ENCODE measurements at places on chromosomes 11 and 22.
A peak's percentile ranks its signal among the peaks of the same experiment; 100 is the strongest.

GRCh38 chr11:111334532-111335502 is 36.5 kb downstream of the POU2AF3 start:
- DNase-seq, result no peak

GRCh38 chr11:115892016-115892415 is 387.8 kb upstream of the CADM1 start:
- no peak for DNase-seq

DNA sequence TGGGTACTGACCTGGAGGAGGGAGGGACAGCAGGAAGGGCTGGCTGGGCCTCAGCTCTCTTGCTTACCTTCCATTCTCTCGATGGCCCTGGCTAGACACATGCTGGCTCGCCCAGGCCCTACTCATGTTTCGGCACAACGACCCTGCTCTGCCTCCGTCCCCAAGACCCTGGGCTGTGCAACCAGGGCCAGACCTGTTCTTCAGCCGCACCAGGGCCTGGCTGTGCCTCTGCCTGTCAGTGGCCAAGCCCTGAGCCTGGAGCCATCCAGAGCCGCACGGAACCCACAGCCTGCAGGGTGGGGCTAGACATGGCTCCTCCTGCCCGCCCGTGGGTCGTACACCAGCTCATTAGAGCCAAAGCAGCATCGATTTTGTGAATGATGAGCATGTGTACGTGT is 47.5 kb downstream of the RTN4R start:
- DNase-seq, result no peak

DNA sequence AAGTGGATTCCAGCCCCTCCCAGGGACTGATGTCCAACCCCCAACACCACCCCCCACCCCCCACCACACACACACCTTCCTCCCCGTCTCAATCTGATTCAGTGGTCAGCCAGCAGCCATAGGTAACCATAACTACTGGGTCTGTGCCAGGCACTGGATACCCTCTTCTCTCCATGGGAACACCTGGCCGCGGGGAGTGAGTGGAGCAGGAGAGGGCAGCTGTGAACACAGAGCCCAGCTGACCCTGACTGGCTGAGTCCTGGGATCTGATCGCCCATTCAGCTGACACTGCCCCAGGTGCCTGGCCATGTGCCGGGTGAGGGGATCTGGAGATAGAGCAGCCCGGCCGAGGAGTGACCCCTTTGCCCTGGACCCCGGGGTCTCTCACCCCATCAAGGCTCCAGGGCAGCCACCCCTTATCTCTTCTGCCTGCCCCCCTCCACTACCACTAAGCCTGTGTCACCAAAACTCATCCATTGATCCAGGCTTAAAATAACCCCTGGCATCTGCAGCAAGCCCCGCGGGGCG is 2.6 kb upstream of the SHISA8 start:
- DNase-seq, result no peak

DNA sequence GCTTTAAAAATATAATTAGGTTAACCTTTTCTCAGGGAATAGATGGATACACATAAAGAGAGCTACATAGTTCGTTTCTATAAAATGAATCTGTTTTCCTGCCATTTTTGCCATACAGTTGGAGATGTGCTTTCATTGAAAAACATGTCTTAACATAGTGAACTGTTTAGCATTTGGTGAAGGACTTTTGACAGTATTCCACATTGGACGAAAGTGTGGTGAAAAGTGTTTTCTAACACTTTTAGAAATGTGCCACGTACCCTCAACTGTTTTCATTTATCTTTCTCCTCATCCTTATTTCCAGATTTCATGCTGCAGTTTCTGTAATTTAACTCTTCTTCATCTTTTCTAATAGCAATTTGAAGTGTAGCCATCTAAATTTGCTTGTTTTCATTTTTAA is 249.1 kb upstream of the MTNR1B start:
- DNase-seq, result no peak

GRCh38 chr11:34447044-34447443 is 8.3 kb downstream of the CAT start:
- DNase-seq, result no peak

GRCh38 chr11:1757861-1758610 is 5.7 kb downstream of the CTSD start:
- peak; percentile 47 for DNase-seq

GRCh38 chr22:25655371-25655935 is 86.5 kb upstream of the MYO18B start:
- DNase-seq, result no peak

GRCh38 chr22:49600891-49601431 is 226.7 kb downstream of the BRD1 start:
- no peak for DNase-seq

- DNase-seq, result no peak
These were observed 11.0 kb downstream of the OSBPL5 start for GRCh38 chr11:3154001-3154599.

DNA sequence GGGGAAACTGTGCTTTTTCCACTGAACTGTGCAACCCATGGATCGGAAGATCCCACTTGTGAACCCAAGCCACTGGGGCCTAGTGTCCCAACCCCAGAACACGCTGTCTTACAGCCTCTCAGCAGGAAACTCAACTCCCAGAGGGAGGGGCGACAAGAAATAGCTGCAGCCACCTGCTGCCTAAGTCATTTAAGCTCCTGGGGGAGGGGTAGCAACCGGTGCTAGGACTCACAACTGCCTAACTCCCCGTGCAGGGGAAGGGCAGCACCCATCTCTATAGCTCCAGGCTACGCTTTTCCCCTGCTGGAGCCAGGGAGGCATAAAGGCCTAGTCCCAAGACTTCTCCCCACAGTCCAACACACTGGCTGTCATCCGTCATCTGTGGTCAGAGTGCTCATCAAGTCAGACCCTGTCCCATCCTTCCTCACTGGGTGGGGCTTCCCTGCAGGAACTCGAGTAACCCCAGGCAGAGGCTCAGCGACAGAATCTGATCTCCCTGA is 363.0 kb downstream of the LUZP2 start:
- no peak for DNase-seq

- DNase-seq, result no peak
These were observed 12.1 kb downstream of the GNB1L start for GRCh38 chr22:19842393-19843106.

DNA sequence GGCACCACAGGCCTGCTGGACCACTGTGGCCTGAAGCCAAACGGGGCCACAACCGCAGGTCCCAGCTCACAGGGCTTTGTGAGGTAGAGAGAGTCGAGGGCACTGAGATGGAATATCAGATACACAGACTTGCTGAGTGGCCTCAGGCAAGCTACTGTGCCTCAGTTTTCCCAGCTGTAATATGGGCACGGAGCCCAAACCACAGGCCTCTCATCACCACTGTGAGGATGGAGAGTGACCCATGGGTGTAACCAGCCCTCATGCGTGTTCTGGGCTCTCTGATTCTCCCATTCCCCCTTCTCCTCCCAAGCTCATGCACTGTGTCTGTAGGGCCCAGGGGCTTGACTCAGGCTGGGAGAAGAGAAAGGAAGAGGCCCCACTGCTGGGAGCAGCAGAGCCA is 4.2 kb downstream of the UNC93B1 start:
- DNase-seq, result no peak

DNA sequence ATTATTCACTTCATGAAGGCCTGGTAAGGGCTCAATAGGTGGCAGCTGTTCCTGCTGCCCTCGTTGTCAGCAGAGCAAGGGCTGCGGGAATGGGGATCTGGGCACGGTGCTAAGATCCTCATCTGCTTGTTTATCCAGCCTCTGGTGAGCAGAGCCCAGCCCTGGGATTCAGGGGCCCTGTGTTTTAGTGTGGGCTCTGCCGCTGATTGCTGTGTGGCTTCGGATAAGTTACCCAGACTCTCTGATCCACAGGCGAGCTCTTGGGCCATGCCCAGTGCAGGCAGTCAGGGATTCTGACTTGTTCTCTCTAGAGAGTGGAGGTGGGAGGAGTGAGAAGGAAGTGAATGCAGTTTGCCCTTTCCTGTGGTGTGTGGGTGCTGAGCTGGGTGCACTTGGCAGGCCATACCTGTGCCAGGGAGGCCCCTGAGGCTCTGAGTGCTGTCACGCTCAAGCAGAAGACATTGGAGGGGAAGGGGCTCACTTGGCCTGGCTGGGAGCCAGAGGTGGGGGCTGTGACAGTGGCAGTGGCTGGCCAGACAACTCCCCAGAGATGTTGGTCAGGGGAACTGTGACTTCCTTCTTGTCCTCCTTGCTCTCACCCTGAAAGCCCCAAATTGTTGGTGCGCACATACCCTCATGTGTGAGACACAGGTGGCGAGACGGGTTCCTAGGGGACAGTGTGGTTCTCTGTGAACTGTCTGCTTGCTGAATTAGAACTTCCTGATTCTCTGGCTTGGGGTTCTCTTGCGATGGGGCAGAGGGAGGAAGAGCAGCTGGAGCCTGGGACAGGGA is 43.7 kb downstream of the CD82 start:
- DNase-seq, result no peak

- no peak for DNase-seq
These were observed 47.2 kb downstream of the FBLN1 start for GRCh38 chr22:45549762-45550378.

DNA sequence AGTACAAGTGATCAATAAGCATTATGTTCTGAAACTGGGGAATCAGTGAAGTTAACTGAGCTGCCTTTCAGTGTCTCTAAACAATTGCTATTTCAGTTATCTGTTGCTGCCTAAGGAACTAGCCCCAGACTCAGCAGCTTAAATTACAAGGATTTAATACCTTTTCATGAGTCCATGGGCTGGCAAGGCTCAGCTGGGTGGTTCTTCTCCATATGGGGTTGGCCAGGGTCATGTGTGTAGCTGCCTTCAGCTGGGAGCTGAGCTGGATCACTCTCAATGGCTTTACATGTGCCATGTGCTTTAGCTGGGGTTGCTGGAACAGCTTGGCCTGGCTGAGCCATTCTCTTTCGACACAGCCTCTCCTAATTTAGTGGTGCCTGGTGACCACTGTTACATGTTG is 295.0 kb upstream of the NCAM1 start:
- no peak for DNase-seq

DNA sequence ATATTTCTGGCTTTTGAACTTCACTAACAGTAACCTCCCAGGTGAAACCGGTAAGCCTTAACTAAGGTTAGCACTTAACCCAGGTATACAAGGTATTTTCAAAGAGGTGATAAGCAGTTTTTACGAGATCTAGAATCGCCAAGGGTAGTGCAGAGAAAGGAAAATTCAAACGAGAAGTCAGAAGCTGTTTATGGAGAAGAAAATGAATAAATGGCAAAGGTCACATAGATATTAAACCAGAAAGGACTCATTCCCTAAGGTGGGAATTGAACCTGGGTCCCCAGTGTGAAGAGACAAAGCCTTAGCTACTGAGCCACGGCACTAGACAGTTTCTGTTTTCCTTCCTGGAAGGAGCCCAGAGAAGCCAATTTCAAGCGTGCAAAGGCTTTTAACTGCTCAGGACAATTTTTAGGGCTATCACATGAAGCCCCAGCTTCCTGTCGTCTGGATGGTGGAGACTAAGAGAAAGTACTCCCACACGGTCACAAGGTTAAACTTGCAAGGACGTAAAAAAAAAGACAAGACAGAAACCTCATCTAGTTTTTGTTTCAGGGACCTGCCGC is 5.7 kb upstream of the C1QTNF6 start:
- peak; percentile 63 for DNase-seq

DNA sequence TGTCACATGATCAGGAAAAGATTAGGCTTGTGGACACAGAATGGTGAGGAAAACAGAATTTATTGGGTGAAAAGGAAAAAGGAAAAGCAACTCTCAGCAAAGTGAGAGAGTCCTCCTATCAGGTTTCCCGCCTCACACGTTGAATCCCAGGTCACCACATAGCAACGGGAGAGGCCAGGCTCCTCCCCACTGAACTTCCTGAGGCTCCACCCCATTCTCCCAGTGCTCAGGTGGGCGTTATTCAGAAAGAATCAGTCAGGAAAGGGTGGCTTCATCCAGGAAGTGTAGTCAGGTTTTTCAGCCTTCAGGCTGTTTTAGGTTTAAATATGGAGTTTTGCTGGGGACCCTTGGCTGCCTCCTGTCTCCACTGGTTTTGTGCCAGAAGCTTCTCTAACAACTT is 66.9 kb downstream of the SPON1 start:
- no peak for DNase-seq

GRCh38 chr22:41094041-41094593 is 1.7 kb downstream of the EP300 start:
- peak; percentile 20 for DNase-seq

- peak; percentile 63 for DNase-seq
These were observed 1.9 kb upstream of the ADM start for GRCh38 chr11:10302744-10303557.

DNA sequence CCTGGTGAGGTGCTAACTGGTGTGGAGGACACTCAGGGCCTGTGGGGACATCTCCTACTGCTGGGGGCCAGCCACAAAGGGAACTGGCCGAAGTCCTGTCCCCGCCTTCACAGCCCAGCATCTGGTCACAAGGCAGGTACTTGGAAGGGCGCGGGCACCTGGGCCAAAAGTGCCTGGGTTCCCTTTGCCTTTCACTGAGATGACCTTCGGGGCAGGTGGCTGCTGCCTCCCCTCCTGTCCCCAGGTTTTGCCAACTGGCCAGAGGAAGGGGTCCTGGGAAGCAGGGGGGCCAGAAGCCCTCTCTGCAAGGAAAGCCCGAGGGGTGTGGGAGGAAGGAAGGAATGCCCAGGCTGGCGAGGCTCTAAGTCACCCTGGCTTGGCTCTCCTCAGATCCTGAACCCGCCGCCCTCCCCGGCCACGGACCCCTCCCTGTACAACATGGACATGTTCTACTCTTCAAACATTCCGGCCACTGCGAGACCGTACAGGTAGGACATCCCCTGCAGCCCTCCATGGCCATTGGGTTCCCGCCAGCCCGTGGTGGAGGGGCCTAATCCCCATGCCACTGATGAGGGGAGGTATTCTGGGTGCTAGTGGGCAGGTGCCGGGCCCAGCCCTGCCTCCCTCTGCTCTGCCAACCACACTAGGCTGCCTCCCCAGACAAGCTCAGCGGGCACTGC is 14.4 kb upstream of the PPP6R3 start:
- no peak for DNase-seq

GRCh38 chr22:28939394-28939793 is 56.0 kb downstream of the ZNRF3 start:
- no peak for DNase-seq

- DNase-seq, result no peak
These were observed 225.7 kb downstream of the FAM76B start for GRCh38 chr11:95563859-95564258.

- no peak for DNase-seq
These were observed 7.7 kb upstream of the MMP12 start for GRCh38 chr11:102882389-102883024.

GRCh38 chr22:48703265-48703941 is 1124.3 kb downstream of the BRD1 start:
- DNase-seq, result no peak

GRCh38 chr11:555780-556661 is 4.5 kb downstream of the LMNTD2 start:
- no peak for DNase-seq

- DNase-seq, result no peak
These were observed 107.3 kb downstream of the RPS6KA4 start for GRCh38 chr11:64466115-64466718.

- no peak for DNase-seq
These were observed 3.3 kb downstream of the SYT7 start for GRCh38 chr11:61577383-61578118.

- DNase-seq, result no peak
These were observed 63.4 kb downstream of the CD6 start for GRCh38 chr11:61034704-61035525.
